CD4-positive, alpha-beta T cell treated with Interleukin-17A for 4 hours (primary cell): ENCODE measurements at places on chromosomes 16 and 17.

- DNase-seq, result no peak
Observed at GRCh38 chr16:19210968-19211367, 42.9 kb downstream of the SYT17 start.

DNA sequence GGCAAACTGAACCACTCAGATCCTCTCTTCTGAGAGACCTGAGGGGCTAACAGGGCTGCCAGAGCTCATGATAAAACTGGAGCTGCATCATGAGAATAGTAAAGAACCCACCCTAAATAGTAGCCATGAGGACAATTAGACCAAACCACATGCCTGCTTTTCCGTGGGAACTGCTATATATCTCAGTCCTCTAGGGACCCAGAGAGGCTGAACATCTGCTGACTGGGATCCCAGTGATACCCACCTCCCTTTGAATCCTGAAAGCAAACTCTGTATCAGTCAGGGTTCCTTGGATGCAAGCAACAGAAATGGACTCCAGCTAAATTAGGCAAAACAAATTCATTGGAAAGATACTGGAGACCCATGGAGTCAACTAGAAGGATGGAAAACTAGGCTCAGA, 6.5 kb downstream of the MT1X start:
- no peak for DNase-seq

DNA sequence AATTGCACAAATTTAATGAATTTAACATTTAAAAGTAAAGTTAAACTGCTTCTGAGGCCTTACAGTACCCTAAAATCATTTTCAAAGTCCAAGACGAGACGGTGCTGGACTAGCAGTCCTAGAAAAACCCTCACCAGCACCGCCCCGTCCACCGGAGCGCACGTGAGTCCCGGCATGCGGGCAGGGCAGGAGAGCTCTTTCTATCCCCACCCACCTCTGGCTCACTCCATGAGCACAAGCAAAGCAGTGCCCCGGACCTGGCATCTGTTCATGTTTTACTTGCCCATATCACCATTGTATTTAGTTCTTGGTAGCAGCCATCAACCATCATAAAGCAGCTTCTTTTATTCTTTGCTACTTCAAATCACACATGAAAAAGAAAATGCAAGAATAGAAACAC, 41.7 kb downstream of the ANKRD11 start:
- no peak for DNase-seq

GRCh38 chr16:67082100-67082499, 27.6 kb upstream of the PHAF1 start:
- DNase-seq, result no peak

GRCh38 chr16:3173892-3174617, 13.9 kb upstream of the OR1F1 start:
- no peak for DNase-seq

DNA sequence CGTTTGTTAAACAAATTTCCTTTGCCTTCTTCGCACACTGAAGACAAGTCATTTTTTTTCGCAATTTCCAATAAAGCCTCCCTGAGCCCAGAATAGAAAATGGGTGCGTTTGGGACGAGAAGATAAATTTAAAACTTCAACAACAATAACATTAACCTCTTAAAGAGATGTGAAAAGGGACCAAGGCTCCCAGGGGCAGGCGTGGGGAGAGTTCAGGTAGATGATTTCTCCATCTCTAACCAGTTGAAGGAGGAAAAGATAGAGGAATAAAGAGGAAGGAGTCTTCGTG, 1.3 kb upstream of the HOXB4 start:
- DNase-seq, result no peak

DNA sequence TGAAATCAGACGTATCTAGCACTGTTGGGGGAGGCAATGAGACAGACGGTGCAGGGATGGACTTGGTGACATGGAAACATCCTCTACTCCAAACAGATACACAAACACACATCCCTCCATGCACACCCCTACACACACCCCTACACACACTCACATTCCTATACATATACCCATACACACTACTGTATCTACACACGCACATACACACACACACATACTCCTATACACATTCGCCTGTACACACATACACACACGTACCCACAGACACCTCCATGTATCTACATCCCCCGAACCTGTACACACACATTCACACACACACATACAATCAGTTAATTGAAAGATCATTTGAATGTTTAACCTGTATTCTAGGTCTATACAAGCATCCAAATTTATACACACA, 53.5 kb downstream of the MAF start:
- no peak for DNase-seq

DNA sequence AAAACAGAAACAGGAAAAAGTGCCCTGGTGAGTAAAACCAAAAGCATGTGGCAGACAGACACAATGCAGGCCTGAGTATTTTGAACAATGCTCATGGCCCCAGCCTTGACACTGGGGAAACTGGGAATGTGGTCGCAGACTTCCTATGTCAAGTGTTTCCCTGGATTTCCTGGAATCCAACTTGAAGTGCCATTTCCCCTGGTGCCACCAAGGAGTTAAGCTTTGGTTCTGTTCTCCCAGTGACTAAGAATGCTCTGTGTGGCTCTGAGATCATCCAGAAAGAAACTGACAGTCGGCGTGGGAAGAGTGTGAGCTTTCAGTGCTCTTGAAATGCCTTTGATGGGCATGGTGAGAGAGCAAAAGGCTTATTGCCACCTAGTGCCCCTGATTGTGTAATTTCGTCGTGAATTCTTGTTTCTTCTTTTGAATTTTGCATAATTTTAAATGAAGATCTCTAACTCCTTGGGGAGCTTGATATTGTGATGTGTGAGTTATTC, 96.0 kb downstream of the YPEL2 start:
- DNase-seq, result peak; percentile 35

DNA sequence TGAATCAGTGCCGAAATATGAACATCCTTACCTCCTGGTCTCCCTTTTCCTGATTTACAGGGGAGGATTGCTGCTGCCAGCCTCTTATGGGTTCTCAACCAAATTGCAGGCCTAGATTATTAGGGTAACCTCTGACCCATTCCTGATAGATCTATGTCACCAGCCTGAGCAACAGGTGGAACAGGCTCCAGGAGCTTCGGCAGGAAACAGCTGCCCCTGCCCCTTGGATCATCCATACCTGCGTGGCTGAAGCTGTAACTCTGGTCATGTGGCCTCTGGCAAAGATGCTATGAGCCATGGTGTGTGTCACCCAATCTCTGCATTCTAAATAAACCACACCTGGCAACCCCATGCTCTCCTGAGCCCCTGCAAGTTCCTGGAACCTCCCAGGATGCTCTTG, 18.4 kb upstream of the RBBP6 start:
- DNase-seq, result no peak

- no peak for DNase-seq
Observed at GRCh38 chr16:76818606-76819181, 372.3 kb upstream of the MON1B start.

GRCh38 chr17:30573603-30574175, 96.5 kb downstream of the GOSR1 start:
- no peak for DNase-seq

DNA sequence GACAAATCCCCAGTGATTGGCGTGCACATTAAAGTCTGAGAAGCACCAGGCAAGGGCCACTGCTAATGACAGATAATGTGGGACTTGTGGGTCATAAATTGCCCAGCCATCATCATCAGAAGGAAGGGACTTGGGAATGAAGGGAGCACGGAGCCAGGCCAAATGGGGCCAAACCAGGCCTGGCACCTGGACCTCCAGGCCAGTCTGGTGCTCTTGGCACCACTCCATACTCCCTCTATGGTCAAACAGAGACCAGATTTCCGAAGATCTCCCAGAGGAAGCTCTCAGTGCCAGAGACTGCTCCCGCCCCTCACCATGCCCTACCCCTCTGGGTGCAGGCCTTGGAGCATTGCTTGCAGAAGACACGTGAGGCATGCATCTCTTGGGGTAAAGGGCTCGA, 142.2 kb downstream of the CCDC182 start:
- no peak for DNase-seq

DNA sequence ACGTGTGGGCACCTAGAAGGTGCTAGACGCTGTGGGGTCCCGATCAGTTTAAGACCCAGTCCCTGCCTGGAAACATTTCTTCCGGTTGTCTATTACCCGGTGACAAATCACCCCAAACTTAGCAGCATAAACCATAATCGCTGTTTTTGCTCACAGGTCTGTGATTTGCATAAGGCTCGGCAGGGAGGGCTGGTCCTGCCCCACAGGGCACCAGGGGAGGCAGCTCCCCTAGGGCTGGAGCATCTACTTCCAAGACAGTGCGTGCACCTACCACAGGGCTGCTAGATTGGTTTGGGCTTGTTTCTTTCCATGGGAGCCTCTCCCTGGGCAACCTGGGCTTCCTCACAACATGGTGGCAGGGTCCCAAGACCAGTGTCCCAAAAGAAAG, 214.5 kb upstream of the CIBAR2 start:
- DNase-seq, result no peak

GRCh38 chr17:45874151-45874550, 20.2 kb upstream of the MAPT start:
- no peak for DNase-seq

DNA sequence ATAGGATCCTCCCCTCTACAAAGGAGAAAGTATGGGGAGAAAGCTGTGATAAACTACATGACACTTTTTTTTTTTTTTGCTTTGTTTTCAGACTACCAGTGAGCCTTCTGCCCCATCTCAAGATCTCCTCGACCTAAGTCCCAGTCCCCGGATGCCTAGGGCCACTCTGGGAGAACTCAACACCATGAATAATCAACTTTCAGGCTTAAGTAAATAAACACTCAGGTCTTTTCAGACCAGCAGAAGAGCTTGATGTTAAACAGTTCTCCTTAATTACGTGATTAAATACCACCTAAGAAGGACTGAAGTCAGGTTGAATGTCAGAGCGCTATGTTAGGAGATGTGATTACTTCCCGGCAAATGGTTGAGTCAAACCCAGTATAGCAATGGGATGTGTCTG, 31.4 kb downstream of the COX11 start:
- no peak for DNase-seq

- no peak for DNase-seq
Observed at GRCh38 chr16:10137341-10137740, 44.9 kb downstream of the GRIN2A start.

DNA sequence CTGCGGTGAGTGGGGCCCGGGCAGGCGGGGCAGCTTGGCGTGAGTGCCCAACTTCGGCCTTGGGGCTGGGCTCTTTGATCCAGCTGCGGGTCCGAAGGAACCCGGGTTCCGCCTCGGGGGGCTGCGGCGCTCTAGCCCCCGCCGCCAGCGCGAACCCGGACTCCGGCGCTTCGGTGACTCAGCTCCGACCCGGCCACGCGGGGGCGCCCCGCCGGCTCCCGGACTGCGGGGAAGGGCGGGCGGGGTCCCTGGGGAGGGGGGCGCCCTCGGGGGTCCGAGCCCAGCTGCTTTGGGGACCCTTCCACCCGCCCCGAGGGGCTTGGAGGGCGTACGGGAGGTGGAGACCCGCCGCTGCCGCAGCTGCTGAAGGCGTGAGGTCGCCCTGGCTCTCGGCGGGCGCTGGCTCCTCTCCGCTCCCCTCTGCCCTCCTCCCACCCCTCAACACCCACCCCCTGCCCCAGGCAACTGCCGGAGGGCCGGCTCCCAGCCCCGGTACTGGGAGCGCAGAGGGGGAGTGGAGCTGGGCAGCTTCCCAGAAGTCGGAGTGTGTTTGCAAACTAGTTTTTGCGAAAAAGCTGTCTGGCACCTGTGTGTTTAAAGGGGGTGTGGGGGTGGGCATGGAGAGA, 516 bp downstream of the CPNE2 start:
- peak; percentile 71 for DNase-seq

- peak; percentile 23 for DNase-seq
Observed at GRCh38 chr17:41885733-41886132, 20.5 kb upstream of the KLHL11 start.

GRCh38 chr17:68565661-68566441, 35.3 kb downstream of the FAM20A start:
- DNase-seq, result no peak

GRCh38 chr17:70327723-70328122, 158.4 kb downstream of the KCNJ2 start:
- no peak for DNase-seq

DNA sequence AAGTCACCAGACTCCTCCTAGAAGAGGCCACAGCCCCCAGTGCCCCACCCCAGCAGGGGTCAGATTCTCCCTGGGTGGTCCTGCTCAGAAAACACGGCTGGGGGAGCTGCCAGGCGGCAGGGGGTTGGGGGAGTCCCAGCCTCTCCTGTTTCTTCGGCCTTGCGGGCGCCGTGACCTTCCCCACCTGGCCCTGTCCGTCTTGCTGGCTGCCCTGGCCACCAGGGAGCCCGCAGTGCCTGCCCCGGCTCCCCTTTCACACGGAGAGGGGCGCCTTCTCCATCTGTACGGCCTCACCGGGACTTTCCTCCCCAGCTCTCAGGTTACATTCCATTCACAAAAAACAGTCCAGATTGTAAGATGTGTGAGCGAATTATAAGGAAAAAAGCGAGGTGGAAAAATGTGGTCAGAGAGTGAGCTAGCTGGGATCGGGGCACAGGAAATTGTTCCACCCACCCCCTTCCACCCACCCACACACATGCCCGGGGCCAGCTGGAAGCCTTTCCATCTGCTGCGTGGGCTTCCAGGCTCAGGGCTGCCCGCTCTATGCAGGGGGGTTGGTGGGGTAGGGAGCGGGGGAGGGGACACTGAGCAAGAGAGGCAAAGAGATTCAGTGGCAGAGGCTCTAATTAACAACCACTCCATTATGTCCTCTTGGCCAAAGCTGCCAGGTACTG, 14.6 kb upstream of the CIBAR2 start:
- DNase-seq, result no peak

DNA sequence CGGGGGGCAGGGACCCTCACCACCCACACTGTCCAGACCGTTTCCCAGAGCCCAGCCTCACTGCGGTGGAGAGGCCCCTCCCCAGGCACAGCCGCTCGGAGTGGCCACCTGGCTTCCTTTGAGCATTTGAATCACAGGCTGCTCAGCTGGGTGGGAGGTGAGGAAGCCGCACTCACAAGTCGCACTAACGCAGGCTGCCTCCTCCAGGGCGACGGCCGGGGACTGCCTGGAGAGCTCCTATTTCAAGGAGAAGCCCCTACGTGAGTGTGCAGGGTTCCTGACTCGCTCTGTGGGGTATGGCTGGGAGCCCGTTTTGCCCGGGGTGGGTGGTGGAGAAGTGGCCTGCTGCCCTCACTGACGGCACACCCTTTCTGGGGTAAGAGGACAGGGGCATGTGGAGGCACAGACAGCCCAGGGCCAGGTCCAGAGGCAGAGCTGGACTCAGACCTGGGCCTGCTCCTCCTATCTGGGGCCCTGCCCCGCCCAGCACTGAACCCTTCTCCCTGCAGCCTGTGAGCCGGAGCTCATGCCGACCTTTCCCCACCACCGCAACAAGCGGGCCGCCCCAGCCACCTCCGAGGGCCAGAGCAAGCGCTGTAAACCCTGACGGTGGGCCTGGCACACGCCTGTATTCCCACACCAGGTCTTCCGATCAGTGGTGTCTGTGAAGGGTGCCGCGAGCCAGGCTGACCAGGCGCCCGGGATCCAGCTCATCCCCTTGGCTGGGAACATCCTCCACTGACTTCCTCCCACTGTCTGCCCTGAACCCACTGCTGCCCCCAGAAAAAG, 6.2 kb downstream of the SPATA2L start:
- DNase-seq, result no peak

GRCh38 chr17:77834170-77835115, 124.1 kb upstream of the TNRC6C start:
- peak; percentile 79 for DNase-seq
